Mesothelial cell of epicardium (in vitro differentiated cells): ENCODE measurements at places on chromosomes 11 and 22.

GRCh38 chr22:23265368-23265700 is 85.0 kb downstream of the BCR start:
- no peaks in the 10 kb centered on the region for H3K27me3 ChIP-seq
- no peak overlapping the region for H3K27ac ChIP-seq
- H3K36me3 ChIP-seq = peaks cover 11% of the 10 kb centered on the region
- H3K4me3 ChIP-seq = no peak overlapping the region

DNA sequence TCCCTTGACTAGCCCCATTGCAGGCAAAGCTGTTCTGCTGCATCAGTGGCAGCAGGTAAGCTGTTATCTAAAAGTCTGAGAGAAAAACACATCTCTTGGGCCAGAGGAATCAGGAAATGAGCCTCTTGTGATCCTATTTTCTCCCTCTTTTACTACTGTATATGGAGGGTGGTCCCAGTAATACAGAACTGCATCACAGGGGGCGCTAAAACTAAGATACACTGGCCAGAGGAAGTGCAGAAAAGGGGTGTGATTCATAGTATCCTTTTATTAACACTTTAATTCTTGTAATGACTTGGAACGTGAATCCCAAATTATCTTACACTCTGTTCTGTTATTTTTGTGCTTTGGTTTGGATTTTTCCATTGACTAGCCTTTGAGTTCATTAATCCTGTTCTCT is 8.8 kb upstream of the MED17 start:
- DNase-seq = no peak
- no peaks in the 10 kb centered on the region for H3K27me3 ChIP-seq
- H3K4me3 ChIP-seq = no peak overlapping the region
- H3K27ac ChIP-seq = no peak overlapping the region

- H3K4me3 ChIP-seq = no peak overlapping the region
- no peaks in the 10 kb centered on the region for H3K27me3 ChIP-seq
- no peak overlapping the region for H3K27ac ChIP-seq
- peaks cover 37% of the 10 kb centered on the region for H3K36me3 ChIP-seq
Observed at GRCh38 chr11:121582296-121582695, 129.5 kb upstream of the SORL1-AS1 start.

GRCh38 chr11:34351687-34352469 is 5.9 kb downstream of the ABTB2 start:
- H3K27ac ChIP-seq = no peak overlapping the region
- H3K27me3 ChIP-seq = peaks cover 41% of the 10 kb centered on the region
- DNase-seq = no peak
- H3K36me3 ChIP-seq = no peaks in the 10 kb centered on the region
- H3K4me1 ChIP-seq = peaks cover 14% of the 10 kb centered on the region
- no peak overlapping the region for H3K4me3 ChIP-seq

DNA sequence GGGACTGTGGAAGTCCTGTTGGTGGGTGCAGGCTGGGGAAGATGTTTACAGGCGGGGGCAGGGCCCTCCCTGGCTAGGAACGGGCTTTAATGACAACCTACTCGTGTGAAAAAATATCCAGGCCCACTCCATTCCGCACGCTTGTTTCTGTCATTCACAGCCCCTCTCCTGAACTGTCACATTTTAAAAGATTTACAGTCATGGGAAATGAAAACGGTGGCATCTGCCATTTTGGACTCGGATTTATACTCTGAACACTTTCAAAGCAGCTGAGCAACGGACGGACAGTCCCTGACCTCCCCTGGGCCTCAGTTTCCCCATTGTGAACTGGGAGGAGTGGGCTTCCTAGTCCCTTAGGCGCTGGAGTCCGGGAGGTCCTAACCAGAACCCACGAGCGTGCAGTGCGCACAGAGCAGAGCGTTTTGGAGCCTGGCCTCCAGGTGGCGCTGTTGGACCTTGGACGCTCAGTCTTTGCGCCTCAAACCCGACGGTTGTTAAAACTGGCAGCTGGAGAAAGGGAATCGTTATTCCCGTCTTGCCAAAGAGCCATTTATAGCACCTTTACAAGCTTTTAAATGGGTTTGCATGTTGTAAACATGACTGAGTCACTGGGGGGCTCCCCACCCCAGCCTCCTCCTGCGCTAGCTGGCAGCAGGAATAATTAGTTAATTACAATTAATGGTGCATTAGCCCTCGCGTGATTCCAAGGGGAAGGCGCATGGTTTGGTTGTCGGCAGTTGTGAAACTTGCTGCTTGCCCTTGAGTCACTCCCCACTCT is 75.3 kb downstream of the FBLN1 start:
- H3K36me3 ChIP-seq = peaks cover 4% of the 10 kb centered on the region
- H3K27ac ChIP-seq = no peak overlapping the region
- no peak overlapping the region for H3K4me3 ChIP-seq
- no peaks in the 10 kb centered on the region for H3K27me3 ChIP-seq
- peak; percentile 93 for DNase-seq

- H3K36me3 ChIP-seq = peaks cover 5% of the 10 kb centered on the region
- H3K4me3 ChIP-seq = no peak overlapping the region
- peaks cover 26% of the 10 kb centered on the region for H3K4me1 ChIP-seq
Observed at GRCh38 chr11:94770563-94771120, 2.5 kb downstream of the AMOTL1 start.

- H3K27ac ChIP-seq = no peak overlapping the region
- no peak overlapping the region for H3K4me3 ChIP-seq
- peaks cover 2% of the 10 kb centered on the region for H3K4me1 ChIP-seq
- H3K27me3 ChIP-seq = peaks cover 41% of the 10 kb centered on the region
Observed at GRCh38 chr22:22519591-22519990, 479 bp downstream of the ZNF280A start.

DNA sequence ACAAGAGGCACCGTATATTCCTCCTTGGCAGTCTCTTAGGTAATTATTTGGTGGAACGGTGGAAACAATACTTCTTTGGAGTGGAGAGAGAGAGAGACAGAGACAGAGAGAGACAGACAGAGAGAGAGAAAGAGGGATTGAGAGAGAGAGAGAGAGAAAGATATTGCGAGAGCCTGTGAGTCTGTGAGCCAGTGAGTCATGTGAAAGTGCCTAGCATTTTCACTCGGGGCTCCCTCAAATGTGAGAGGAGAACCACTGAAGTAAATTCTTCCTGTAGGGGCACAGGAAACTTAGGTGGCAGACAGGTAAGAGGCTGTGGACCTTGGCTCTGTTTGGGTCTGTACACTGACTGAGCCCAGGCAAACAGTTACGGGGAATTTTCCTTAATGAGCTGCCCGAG is 31.6 kb upstream of the SNX19 start:
- no peaks in the 10 kb centered on the region for H3K36me3 ChIP-seq
- H3K27me3 ChIP-seq = peaks cover 53% of the 10 kb centered on the region
- no peak overlapping the region for H3K27ac ChIP-seq

DNA sequence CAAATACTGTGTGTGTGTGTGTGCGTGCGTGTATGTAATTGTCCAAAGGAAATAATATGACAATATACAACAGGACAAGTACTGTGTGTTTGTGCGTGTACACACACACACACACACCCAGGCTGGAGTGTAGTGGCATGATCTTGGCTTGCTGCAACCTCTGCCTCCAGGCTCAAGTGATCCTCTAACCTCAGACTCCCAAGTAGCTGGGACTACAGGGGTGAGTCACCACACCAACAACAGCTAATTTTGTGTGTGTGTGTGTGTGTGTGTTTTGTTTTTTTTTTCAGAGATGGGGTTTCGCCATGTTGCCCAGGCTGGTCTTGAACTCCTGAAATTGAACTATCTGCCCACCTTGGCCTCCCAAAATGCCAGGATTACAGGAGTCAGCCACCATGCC is 61.5 kb downstream of the NUP98 start:
- no peaks in the 10 kb centered on the region for H3K27me3 ChIP-seq
- no peak for DNase-seq
- no peaks in the 10 kb centered on the region for H3K4me1 ChIP-seq

DNA sequence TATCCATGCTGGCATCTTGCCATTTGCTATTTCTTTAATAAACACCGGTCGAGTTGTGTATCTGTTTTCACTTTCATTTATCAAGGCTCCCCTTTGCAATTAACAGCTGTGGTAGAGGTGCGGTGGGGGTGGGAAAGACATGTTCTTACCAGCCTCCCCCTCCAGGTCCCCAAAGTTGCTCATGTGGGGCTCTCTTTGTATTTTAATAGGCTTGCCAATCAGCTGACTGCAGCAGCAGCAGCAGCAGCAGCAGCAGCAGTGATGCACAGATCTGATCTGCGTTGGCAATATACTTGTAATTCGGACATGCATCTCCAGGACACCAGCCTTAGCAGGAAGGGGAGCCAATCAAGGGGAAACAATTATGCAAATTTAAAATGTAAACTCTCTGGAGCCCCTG is 40.3 kb upstream of the E2F8 start:
- H3K36me3 ChIP-seq = no peaks in the 10 kb centered on the region
- DNase-seq = no peak
- H3K4me3 ChIP-seq = no peak overlapping the region
- H3K27ac ChIP-seq = no peak overlapping the region

GRCh38 chr11:115544422-115544948 is 40.3 kb upstream of the CADM1 start:
- no peak overlapping the region for H3K4me3 ChIP-seq
- DNase-seq = no peak
- H3K4me1 ChIP-seq = peaks cover 9% of the 10 kb centered on the region
- H3K27me3 ChIP-seq = no peaks in the 10 kb centered on the region

DNA sequence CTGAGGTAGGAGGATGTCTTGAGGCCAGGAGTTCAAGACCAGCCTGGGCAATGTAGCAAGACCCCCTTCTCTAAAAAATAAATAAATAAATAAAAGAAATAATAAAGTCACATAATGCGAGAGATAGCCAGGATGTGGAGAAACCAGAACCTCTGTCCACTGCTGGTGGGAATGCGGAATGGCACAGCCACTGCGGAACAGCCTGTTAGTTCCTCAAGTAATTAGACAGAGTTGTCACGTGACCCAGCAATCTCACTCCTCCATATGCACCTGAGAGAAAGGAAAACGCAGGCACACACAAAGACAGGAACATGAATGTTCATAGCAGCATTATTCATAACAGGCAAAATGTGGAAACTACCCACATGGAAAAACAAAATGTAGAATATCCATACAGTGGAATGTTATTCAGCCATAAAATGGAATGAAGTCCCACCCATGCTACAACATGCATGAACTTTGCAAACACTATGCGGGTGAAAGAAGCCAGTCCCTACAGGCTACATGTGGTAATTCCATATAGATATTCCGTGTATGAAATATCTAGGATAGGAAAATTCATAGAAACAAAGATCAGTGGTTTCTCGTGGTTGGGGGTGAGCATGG is 27.4 kb downstream of the LIF start:
- H3K27me3 ChIP-seq = no peaks in the 10 kb centered on the region
- DNase-seq = no peak
- H3K36me3 ChIP-seq = no peaks in the 10 kb centered on the region
- H3K4me1 ChIP-seq = peaks cover 23% of the 10 kb centered on the region
- H3K27ac ChIP-seq = peak overlapping the region; percentile 79
